Stimulated activated CD4-positive, alpha-beta T cell treated with anti-CD3 and anti-CD28 coated beads, Interleukin-2, amount 100 ng/mL, for 24 hours (primary cell): ENCODE measurements at places on chromosomes 2 and 18.

DNA sequence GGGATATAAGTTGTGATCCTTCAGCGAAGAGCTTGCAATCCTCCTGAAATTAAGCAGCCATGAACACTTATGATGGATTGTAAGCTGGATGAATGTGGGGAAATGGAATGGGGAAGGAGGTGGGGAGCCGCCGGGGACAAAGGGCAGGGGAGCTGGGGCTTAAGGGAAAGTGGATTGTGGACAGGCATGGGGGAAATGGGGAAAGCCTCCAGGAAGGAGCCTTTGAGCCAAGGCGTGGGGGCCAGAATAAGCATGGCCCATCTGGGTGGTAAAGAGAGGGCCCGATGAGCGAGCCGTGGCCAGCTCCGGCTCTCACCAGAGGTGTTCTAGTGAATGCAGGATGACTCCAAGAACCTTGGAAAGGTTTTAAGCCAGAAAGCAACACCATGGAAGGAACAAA is 124.0 kb downstream of the SMAD7 start:
- DNase-seq, result peak; percentile 13

DNA sequence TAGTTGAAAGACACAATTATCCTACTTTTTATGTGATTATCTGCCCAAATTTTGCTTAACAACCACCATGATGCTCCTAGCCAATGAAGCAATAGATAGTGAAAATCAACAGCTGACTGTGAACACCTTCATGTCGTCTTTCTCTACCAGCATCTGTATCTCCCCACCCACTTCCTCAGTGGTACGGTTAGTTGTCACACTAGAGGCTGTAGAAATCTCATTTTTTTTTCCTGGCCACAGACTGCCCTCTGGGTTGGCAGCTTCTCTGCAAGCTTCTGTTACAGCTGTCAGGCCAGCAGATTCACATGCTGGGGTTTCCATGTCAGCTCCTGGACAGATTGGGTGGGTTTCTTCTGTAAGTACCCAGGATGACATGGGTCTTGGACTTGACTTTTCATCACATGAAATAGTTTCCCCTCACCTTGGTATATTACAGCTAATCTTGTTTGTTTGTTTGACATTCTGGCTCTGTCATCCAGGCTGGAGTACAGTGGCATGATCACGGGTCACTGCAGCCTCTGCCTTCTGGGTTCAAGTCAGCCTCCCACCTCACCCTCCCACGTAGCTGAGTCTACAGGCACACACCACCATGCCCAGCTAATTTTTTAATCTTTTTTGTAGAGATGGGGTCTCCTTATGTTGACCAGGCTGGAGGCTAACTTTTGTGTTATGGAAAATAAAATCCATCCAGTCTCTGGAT is 24.3 kb downstream of the STAT4 start:
- no peak for DNase-seq

DNA sequence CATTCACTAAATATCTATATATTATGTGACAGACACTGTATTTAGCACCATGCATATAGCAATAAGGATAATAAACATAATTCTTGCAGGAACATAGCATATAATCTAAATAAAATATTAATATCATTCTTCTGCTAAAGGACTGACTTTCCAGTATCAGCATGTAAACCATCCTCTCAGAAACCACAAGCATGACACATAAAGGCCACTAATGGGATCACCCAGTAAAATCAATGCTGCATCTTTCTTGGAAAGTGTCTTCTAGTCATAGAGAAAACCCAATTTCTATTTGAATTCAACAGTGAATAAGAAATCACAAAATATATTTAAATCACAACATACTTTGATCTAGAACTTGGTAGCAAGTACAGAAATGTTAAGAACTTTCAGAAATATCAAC is 5.8 kb upstream of the LRP1B start:
- no peak for DNase-seq

DNA sequence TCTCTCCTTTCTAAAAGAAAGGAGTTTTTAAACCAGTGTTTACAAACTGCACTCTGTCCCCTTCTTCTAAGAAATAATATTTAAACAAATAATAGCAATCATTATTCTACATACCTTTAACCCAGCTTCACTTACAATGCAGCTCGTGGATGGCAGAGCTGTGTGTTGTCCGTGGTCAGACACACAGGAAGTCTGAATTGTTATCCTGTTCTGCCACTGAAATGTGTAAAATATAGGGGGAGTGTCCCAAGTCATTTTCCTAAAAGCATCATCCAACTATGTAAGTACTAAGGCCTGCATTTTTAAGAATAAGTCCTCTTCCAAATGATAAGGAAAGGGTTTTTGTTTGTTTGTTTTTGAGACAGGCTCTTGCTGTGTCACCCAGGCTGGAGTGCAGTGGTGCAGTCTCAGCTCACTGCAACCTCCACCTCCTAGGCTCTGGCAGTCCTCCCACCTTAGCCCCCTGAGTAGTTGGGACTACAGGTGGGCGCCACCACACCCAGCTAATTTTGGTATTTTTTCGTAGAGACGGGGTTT is 2.7 kb upstream of the PPP4R1 start:
- no peak for DNase-seq

GRCh38 chr2:157052685-157053224 is 204.8 kb upstream of the GALNT5 start:
- no peak for DNase-seq

DNA sequence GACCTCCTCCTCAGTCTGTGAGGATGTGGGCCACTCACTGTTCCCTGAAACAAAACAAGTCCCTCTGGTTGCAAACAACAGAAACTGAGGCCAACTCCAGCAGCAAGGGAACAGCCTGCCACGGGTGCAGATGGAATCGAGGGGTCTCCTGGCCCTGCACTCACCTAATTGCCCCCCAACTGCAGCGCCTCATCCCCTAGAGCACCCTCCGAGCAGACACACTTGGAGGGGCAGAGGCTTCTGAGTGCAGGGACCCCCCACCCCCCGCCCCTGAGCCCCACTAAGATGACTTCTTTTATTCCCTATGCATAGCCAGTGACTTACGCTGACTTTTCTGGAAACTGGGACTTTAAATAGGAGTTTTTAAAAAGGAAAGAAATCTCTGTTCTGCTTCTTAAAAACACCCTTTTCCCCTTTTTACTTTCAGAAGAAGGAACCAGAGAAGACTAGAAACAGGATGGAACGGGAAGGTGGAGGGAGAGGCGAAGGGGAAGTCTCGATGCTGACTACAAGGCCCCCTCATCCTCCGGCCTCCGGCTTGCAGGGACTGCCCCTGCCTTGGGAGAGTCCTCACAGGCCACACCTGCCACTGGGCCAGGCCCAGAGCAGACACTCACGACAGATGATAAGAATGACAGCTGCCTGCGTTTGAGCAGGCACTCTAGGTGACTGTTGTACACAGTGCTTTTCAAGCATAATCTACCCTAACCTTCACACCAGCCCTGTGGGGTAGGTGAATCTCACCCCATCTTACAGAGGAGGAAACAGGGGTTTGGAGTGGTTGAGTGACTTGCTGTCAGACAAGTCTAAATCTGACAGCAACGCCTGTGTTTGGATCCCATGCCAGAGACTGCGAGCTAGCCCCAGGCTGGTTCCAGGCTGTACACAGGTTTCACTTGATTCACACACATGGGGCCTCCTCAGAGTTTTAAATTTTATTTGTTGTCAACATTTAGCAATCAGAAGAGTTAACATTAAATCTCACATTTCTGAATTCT is 28.2 kb upstream of the BIN1 start:
- DNase-seq, result no peak

- no peak for DNase-seq
Observed at GRCh38 chr2:1594373-1595171, 149.7 kb downstream of the PXDN start.

- no peak for DNase-seq
Observed at GRCh38 chr2:145379934-145380333, 860.0 kb upstream of the ZEB2 start.

DNA sequence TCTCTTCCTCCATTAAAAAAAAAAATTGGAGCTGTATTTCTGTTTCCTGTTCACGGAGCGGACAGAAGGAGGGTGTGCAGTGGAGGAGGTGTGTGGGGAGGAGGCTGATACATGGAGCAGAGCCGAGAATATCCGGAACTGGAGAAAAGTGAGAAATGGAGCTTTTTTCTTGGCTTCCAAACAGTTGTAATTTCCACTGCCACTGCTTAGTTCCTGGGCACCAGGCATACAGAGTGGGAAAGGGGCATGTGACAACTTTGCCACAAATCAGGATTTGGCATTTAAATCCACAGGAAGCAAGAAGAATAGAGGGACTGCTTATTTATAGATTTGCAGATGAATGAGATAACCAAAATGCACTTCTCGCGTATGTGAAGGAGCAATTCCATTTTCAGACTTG is 71.2 kb downstream of the BCL11A start:
- DNase-seq, result no peak

DNA sequence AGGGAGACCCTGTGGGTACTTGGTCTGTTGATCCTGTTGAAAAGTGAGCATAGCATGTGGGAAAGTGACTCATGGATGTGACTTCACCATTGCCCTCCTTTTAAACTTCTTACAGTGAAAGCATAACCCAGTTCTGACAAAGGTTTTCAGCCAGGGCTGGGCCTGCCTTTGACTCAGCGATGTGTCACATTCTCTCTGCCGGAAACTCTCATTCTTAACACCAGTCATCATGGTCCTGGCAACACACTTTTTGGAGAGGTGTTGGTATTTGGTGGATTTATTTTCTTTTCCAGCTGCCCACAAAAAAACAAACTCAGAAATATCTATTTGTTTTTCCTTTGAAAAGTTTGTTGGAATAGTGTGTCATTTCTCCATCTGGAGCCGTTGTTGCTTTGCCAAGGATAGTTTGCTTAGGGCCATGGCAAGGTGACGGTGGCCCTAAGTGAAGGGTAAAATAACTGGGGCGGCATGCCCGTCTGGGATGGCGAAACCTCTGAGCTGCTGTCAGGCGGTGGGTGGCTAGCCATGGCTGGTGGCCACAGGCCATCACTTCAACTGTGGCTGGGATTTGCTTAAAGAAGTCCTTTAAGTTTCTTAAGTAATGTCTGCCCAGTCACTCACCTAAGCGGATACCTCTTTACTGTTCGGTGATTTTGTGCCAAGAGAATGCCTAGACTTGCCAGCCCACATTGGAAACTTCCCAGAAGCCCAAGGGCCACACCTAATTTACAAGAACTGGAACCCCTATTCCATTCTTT is 123.3 kb downstream of the LTBP1 start:
- peak; percentile 33 for DNase-seq

DNA sequence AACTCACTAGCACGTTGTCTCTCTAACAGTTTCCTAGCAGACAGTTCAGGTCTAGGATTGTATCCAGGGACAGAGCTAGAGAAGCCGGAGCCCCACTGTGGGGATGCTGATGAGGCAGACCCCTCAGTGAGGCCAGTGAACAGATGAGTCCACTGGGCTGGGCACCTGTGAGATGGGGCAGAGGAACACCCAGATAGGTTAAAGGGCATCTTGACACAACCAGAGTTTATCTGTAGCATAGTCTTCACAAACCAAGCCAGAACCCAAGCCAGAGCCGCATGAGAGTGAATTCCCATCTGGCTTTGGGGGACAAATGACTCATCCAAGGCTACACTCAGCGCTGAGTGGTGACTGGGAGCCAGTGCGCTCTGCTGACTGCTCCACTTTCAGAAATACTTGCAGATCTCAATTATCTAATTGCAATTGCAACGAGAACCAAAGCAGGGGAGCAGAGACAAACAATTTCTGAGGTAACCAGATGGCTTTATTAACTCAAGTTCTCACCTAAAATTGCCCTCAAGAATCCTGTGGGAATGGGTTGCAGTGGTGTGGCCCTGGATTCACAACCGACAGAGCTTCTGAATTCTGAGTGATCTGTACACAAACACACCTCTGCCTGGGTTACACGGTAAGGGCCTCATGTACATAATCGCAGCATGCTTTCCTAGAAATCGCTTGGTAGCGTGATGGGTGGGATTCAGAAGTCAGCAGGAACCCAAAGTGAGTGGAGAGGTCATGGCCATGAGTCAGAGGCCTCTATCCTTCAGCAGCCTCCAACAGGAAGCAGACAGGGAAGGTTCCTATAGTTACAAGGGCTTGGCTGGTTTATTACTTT is 48.7 kb upstream of the MSH2 start:
- no peak for DNase-seq

- DNase-seq, result no peak
Observed at GRCh38 chr2:209424199-209424701, 403 bp downstream of the MAP2 start.

- DNase-seq, result no peak
Observed at GRCh38 chr2:199307461-199307860, 150.3 kb downstream of the SATB2 start.

DNA sequence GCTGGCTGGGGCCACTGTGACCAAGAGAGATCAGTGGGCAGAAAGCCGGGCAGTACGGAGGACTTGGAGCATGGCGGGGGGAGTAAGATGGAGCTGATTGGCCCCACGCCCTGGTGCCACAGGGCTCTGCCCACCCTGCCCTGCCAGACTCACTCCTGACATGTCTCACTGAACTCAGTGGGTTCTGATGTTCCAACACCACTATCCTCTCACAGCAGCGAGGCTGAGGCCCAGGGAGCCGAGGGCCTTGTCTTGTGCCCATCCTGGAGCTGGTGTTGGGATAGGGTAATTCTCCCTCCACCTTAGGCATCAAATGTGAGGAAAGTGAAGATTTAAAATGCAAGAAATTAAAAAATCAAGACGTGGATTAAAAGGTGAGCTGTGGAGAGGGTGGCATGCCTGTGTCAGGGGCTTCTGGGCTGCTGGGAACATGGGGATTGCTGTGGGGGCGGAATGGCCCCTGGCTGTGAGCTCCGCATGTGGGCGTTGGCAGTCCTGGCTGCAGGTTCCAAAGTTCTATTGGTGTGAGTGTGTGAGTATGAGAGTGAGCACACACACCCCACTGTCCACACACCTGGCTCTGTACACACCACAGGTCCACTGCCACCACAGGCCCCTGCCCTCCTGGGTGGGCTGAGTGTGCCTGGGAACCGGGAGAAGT is 283.5 kb upstream of the HS6ST1 start:
- no peak for DNase-seq

DNA sequence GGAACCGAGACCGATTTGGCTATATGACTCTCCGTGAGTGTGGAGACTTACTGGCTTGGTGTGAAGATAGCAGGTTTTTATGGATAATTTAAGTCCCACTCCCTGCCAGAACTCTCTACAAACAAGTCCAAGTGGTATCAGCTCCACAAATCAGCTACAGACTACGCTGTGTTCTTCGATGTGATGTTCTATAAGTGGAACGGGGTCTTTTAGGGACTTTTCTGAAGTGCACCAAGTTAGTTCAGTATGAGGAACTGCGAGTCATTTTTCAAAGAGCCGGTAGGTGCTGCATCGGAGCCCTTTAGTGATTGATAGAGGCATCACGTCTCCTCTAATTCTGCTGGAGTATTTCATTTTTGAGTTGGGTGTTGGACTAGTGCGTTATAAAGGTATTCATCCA is 107.1 kb downstream of the TSHZ1 start:
- DNase-seq, result no peak

GRCh38 chr2:222322236-222322635 is 23.4 kb upstream of the PAX3 start:
- DNase-seq, result no peak

DNA sequence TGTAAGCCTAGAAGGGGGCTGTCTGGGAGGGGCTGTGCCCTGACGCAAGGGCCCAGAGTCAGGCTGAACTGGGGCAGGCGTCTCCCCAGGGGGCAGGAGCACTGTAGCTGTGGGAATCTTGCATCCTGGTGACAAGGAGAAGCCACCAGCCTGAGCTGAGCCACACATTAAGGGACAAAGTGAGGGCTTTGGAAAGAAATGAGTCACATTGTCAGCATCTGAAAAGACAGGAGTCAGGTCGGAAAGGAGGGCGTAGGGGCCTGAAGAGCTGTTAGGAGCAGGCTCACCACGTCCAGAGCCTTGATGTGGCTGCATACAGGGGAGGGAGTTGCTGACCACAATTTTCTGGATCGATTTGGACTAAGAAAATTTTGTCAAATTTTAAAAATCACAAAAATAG is 298.6 kb downstream of the CYP26B1 start:
- DNase-seq, result no peak

GRCh38 chr2:76251342-76251741 is 540.6 kb upstream of the GCFC2 start:
- DNase-seq, result no peak
